Urinary bladder (tissue), 4 donors: ENCODE measurements at places on chromosomes 3 and 15.

DNA sequence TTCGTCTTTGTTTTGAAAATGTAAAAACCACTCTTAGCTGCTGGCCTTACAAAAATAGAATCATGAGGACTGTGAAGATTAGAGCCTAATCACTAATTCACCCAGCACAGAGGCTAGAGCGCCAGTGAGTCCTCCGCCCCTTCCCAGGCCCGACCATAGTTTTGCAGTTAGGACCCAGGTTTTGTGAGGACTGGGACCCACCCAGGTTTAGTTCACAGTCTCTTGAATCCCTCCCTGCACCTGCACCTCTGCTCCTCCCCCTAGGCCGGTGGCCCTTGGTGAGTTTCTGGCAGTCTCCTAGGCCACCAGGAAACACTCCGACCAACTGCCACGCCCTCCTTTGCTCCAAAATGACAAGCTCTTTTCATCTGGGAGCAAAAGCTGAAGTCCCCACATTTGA lies 136.0 kb upstream of the CCDC54 start:
- no peak for DNase-seq

DNA sequence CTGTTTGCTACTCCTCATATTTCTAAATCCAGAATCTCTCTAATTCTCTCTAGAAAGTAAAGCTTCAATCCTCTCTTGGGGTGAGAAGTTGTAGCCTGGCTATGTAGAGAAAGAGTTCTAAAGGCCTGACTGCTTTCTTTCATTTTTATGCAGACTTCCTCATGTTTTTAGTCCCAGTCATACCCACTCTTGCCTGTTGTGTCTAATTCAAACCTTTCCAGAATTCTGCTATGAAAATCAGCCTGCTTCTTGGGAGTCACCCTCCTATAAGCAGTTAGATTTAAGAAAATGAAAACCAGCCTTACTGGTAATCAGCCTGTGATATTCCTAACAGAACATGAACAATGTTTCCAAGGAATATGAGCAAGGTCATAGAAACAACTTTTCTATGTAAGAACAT lies 14.8 kb upstream of the ZNF639 start:
- DNase-seq: no peak

- no peak for DNase-seq
Observed at GRCh38 chr3:188133219-188133618, 20.7 kb upstream of the LPP start.

DNA sequence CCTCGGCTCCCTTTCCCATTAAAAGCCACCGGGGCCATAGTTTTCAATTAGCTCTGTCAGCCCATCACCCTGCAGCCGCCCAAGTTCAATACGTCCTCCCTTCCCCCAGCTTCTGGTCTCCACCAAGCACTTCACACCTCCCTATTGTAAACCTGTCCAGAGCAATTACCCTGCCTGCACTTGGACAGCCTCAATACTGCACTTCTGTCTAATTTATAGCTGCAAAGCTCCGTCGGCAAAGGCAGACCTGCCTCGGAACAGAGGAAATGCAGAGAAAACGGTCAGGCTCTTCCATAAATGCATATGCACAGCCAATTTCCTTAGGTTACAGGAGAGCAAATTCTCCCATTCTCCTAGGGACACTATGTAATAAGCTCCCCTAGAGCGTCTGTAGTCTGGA lies 21.9 kb downstream of the LRIG1 start:
- DNase-seq: no peak
